ENCODE measurements at places on chromosomes 4 and X.

GRCh38 chrX:72130156-72130761, 1.5 kb downstream of the RTL5 start:
- no peak for DNase-seq

- no peak for DNase-seq
Measured at GRCh38 chr4:120348521-120348920, 281.9 kb upstream of the MAD2L1 start.

DNA sequence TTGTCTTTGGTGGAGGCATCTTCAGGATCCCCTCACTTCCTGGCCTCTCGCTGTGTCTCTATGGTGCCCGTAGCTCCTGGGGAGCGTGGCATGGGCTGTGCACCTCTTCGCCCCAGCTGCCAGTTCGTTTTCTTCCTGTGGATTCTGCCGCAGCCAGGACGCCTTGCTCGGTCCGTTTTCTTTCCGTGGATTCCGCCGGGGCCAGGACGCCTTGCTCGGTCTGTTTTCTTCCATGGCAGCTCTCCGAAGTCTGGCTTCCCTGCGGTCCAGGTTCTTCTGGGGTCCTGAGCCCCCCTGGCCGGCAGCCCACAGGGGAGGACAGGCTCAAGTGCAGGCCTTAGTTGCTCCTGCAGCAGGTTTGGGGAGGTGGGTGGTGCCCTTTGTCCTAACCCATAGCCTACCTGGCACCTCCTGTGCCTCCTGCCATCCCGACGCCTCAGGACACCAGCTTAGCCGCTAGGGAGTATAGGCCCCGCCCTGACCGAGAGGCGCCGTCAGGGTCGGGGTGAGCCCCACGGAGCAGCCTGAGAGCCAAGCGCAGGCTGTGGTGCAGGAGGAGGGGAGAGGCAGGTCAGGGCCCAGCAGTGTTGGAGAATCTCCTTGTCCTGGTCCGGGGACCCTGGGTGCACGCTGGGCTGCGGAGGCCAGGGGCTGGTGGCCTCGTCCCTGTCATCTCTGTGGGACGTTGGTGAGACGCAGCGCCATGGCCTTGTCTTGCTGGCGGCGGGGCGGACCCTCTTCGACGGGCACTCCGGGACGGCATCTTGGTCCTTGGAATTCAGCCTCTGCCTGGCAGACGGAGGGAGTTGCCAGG, 27.1 kb downstream of the UVSSA start:
- DNase-seq = no peak

GRCh38 chr4:163495900-163496299, 1.4 kb downstream of the TMA16 start:
- no peak for DNase-seq

Measured in SK-N-DZ (cell line).